Progenitor cell of endocrine pancreas (in vitro differentiated cells): ENCODE measurements at places on chromosomes 2 and 18. TPM values are rescaled to one million over a fixed set of nuclear protein-coding genes. Genes with fewer than 3 reads are reported as not detected.

DNA sequence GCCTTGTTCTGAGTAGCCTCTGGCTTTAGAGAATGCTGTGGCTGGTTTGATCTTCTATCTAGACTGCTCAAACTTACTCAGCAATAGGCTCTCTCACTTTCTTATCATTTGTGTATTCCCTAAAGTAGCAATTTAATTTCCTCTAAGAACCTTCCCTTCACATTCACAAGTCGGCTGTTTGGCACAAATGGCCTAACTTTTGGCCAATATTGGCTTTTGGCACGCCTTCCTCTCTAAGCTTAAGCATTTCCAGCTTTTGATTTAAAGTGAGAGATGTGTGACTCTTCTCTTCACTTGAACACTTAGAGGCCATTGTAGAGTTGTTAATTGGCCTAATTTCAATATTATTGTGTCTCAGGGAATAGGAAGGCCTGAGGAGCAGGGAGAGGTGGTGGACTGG is 219.5 kb upstream of the PXDN start:
- no peak for DNase-seq

Gene DSG1
- not detected in 2 replicates for total RNA-seq

Gene ZNF804A
- total RNA-seq = not detected in 2 replicates

- no peak for DNase-seq
Measured at GRCh38 chr2:32289165-32289999, 11.7 kb downstream of the YIPF4 start.

GRCh38 chr2:38138996-38139395 is 63.0 kb upstream of the CYP1B1 start:
- no peak for DNase-seq

DNA sequence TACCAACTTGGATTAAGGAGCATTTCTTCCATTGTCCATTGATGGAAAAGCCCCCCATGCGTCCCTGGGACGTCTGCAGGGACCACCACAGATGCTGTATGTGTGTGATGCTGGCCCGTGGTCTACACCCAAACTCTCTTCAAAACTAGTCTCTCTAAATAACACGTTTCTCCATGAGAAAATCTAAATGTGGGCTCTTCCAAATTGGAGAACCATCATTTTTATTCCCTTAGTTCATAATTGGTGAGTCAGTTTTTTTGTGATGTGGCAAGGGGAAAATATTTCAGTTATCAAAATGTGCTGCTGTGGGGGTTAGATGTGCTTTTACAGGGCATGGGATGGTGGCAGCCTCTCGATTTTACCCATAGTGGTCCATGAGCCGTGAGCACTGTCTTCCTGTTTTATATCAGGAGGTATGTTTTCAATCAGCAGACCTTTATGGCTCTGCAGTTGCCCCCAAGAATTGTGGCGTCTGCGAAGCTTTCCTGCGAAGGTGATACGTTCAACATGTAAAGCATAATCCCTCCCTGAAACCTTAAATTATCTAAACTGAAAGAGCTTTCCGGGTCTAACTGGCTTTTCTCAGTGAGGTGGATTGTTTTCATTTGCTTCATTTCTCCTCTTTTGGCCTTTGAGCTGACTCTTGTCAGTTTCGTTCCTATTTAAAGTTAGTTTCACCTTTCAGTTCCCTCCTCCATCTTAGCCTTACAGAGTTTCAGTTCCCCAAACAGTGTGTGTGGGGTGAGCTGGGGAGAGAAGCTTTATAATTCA is 78.4 kb downstream of the SETBP1 start:
- DNase-seq = no peak

DNA sequence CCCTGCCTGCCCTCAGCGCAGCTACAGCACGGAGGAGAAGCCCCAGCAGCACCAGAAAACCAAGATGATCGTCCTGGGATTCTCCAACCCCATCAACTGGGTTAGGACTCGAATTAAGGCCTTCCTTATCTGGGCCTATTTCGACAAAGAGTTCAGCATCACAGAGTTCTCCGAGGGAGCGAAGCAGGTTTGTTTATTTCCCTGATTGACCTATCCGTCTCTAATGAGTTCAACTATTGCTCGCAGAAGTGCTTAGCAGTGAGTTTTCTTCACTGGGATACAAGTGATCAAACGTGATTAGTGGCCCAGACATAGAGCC is 639 bp downstream of the MAIP1 start:
- DNase-seq = no peak

- DNase-seq = peak; percentile 84
Measured at GRCh38 chr2:47906157-47907038, at the start of gene FBXO11. FBXO11 (minus strand) TSS chr2:47906498; CDS start chr2:47905720, 778 bp downstream.

GRCh38 chr18:45662468-45662867 is 47.2 kb downstream of the SLC14A2 start:
- DNase-seq = no peak

GRCh38 chr2:232502511-232502910 is 14.9 kb upstream of the ECEL1 start:
- no peak for DNase-seq

DNA sequence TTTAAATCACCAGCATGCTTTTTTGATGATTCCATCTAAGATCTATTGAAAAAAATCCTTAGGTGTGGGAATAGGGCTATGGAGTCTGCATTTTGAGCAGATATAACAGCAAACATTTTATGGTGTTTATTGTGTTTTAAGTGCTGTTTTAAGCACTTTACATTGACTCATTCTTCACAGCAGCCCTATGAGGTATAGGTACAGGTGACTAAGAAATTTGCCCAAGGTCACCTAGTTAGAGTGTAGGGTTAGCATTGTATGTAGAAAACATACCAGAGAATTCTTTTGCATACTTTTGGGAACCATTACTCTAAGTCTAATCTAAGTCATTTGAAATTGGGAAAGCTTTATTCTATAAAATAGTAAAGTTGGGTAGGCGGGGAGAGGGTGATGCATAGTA is 31.3 kb downstream of the PPM1B start:
- no peak for DNase-seq

DNA sequence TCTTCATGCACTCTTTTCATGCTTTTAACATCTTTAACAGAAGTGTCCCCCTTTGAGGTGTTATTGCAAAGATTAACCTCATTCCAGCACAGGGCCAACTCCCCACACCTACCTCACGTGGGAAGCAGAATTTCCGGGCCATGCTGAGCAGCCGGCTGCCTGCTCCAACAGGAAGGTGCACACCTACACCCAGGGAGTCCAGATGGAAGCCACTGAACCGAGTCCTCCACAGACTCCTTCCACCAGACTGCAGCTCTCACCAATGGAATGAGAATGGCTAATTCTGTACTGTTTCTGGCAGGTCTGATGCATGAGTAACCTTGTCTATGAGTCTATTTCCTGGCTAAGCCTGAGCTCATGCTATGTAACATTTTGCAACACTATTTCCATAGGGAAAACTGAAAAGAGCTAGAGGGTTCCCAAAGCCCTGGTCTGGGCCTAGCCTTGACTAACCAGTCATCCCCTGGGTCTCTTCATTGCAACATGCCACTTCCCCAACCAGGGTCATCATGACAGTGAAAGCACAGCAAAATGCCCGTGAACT is 11.0 kb downstream of the ERFE start:
- no peak for DNase-seq

GRCh38 chr2:68832233-68832869 is 38.8 kb downstream of the BMP10 start:
- DNase-seq = no peak

DNA sequence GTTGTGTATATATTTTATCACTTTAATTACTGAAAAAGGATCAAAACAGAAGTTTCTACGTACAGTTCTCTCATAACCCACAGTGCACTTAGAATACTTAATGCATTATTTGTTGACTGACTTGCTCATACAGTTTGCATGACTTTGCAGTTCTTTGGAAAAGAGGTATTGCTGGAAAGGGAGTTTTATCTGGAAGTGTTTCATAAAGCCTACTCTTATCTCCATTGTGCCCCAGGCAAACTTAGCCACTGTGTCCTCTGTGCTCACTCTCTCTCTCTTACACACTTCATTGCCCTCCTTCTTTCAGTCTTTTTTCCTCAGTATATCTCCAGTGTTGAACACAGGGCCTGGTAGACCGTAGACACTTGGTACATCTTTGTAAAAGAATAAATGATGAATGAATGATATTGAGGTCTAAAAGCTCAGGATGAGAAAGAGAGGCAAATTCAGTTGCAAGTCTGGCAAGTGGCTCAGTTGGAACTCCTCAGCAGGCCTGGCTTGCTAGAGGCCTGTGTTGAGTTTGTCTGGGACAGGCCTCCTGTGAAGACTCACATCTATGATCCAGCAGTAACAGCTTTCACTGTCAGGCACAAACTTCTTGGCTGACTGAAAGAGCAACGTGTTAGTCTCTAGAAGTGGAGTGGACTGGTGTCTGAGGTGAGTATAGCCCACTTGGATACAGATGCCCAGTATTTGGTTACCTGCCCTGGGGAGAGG is 56.1 kb downstream of the SETBP1 start:
- no peak for DNase-seq

- no peak for DNase-seq
Measured at GRCh38 chr2:96449637-96450036, 55.5 kb downstream of the NEURL3 start.

DNA sequence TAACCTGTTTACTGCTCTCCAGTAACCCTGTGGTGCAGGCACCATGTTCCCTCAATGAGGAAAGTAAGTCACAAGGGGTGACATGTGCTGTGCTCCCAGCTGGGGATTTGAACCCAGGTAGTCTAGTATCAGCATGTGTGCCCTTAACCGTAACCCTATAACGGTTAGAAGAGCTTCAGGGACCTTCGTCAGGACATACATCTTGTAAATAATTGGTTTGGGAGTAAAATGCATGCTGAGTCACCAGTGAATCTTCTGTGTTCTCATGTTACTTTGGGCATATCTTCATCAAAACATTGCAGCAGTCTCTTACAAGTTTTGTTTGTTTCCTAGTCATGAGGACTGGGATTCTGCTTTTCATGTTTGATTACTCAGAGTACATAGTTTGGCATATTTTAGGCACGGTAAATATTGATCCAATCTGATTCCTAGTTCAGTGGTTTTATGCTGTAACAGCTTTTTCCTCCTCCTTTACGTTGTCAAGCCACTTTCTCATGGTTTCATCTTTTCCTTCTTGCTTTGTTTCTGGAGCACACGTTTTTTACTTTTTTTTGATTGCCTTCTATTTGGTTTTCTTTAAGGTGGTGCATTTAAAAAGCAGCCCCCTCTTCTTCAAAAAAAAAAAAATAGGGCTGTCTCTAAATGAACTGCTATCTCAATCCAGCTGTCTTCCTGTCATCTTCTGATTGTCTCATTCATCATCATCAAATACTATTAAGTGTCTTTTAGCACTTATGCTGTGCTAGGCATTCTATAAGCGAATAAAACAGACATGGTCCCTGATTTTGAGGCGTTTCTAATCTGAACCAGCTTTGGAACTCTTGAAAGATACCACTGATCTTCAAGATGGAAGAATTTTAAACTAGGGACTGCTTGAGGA is 50.4 kb downstream of the CLIP4 start:
- no peak for DNase-seq

DNA sequence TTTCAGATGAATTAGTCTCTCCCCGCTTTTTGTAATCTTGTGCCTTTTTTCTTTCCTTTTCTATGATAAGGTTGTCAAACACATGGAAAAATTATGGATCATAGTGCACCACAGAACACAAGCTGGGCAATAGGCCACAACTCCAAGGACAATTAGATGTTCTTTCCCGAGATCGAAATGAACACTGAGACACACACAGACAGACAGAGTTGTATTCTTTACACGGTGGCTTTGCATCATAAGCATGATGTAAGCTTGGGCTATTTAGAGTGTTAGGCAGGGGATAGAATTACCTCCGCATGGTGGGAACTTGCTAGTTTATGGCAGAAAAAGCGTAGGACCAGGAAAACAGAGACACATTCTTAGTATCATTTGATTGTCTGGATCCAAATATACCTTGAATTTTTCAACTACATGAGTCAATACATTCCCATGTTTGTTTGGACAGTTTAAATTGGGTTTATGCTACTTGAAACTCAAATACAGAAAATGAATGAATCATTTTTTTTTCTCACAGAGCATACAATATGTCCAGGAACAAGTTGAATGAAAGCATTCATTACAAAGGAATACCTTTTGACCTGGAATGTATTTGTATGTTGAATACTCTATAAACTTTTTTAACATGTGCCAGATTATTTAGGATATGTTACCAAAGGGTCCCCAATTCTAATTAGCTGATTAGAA is 1611.5 kb upstream of the TMEFF2 start:
- DNase-seq = no peak

- no peak for DNase-seq
Measured at GRCh38 chr2:100195942-100196341, 53.6 kb upstream of the AFF3 start.

DNA sequence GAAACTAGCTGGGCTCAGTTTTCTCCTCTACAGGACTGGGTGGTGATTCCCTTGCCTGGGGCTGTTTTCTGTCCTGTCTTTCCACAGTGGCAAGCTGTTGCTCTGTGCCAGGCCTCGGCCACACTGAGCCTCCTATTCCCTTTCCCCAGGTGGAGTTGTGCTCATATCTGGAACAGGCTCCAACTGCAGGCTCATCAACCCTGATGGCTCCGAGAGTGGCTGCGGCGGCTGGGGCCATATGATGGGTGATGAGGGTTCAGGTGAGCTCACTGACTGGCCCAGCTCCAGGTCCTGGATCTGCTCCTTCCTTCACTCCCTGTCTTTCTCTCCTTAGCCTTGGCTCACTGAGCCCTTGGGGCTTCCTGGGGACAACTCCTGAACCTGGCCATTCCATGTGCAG is 4.0 kb downstream of the NAGK start:
- no peak for DNase-seq

Gene KCNF1
- total RNA-seq = 0.55 and 0.71 TPM in 2 replicates

DNA sequence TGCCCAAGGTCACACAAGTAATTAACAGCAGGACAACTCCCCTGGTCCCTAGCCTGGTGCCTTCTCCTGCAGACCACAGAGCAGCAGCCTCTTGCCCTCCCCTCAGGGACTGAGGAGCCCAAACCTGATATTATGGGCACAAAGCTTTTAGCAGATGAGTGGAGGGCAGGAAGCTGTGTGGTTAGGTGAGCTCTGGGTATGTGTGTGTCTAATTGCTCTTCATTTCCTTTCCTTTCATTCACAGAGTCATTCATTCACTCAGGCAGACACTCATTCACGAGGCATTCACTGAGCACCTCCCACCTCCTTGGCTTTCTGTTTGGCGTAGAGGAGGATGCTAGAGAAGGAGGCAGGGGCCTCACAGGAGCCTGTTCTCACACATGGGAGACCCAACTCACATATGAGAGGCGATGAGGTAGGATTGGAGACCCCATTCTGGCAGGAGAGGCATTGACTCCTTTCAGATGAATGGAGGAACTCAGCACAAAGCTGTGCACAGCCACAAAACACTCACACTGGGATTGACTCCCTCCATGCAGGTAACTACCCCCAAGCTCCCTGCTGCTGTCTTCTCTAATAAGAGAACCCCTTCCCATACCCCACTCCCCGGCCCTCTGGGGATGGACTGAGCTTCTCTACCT is 306.8 kb upstream of the SKOR2 start:
- DNase-seq = no peak

DNA sequence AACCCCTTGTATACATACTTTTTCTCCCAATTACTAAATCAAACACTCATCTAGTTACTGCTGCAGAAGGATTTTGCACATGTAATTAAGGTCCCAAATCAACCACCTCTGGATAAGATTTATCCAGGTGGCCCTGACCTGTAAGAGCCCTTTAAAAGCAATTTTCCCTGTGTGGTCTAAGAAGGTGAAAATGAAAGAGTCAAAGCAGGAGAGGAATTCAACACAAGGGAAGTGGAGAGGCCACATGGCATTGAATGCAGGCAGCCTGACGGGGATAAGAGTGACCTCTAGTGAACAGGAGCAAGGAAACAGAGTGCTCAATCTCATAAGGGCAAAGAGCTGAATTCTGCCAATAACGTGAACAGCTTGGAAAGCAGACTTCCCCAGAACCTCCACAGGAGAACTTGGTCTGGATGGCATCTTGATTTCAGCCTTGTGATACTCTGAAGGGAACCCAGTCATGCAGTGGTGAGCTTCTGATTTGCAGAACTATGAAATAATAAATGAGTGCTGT is 27.2 kb downstream of the PPP3R1 start:
- no peak for DNase-seq

Gene DRC1
- 0.49 and 0.57 TPM in 2 replicates for total RNA-seq

Gene MROH2A
- not detected in 2 replicates for total RNA-seq

Gene FZD7
- total RNA-seq = 74.2 and 74.4 TPM in 2 replicates
